ENCODE measurements at places on chromosomes 12 and 14.

DNA sequence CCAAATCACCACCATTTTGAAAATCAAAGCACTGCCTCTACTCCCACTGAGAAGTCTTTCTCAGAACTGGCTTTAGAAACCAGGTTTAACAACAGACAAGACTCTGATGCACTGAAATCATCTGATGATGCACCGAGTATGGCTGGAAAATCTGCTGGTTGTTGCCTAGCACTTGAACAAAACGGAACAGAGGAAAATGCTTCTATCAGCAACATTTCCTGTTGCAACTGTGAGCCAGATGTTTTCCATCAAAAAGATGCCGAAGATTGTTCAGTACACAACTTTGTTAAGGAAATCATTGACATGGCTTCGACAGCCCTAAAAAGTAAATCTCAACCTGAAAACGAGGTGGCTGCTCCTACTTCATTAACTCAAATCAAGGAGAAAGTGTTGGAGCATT lies 115.0 kb upstream of the NPAS3 start:
- H3K36me3 ChIP-seq = no peaks in the 10 kb centered on the region
- no peak overlapping the region for H3K4me3 ChIP-seq
- no peak overlapping the region for H3K27ac ChIP-seq
- peaks cover 46% of the 10 kb centered on the region for H3K4me1 ChIP-seq

DNA sequence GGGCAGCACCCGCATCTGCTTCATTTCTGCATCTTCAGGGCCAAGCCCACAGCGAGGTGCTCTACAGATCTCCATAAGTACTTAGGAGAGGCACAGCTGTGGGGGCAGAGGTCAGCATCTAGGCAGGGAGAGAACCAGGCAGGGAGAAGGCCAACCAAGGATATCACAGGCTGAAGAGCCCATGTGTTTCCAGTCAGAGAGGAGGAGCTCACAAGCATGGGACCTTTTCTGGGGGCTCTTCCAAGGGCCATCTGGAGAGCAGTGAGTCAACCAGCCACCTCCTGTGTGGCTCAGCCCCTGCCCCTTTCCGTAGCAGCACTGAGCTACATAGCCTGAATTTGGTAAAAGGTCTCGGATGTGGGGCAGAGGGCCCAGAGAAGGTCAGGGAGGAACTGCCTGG lies 78.5 kb downstream of the ARL6IP4 start:
- peak; percentile 33 for DNase-seq
- no peaks in the 10 kb centered on the region for H3K27me3 ChIP-seq
- H3K27ac ChIP-seq = no peak overlapping the region
- H3K4me3 ChIP-seq = no peak overlapping the region
- no peaks in the 10 kb centered on the region for H3K36me3 ChIP-seq
- peaks cover 18% of the 10 kb centered on the region for H3K4me1 ChIP-seq

DNA sequence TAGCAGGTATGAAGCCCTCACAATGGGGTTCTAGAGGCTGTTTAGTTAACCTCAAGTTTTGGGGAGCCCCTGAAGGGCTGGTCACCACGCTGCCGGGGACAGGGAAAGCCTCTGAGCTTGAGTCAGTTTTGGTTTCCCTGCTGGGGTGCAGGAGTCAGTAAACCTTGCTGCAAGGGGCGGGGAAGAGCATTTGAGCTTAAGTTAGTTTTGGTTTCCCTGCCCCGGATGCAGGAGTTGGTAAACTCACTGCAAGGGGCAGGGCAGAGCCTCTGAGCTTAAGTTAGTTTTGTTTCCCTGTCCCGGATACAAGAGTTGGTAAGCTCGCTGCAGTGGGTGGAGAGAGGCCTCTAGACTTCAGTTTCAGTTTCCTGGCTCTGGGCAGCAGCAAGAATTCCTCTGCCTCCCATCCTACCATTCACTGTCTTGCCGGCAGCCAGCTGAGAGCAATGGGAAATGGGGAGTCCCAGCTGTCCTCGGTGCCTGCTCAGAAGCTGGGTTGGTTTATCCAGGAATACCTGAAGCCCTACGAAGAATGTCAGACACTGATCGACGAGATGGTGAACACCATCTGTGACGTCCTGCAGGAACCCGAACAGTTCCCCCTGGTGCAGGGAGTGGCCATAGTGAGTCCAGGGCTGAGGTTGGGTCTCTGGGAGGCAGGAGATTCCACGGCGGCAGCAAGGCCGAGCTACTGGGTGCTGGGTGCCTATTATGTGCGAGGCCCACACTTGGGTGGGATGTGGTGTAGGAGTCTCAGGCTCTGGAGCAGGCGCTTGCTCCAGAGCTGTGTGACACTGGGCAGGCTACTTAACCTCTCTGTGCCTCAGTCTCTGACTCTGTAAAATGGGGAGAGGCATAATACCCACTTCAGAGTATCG lies at the start of gene OAS2:
Gene OAS2 (plus strand): TSS at position 357 of the 878 bp plus-strand sequence. CDS start 90 bp downstream, at position 447.
- H3K36me3 ChIP-seq = no peaks in the 10 kb centered on the region
- H3K27ac ChIP-seq = no peak within 1 kb of the TSS
- DNase-seq = no peak
- peaks cover 5% of the 10 kb centered on the region for H3K27me3 ChIP-seq
- no peak within 1 kb of the TSS for H3K4me3 ChIP-seq

GRCh38 chr14:69960296-69960695 lies 81.1 kb downstream of the SMOC1 start:
- H3K27me3 ChIP-seq = peaks cover 4% of the 10 kb centered on the region
- no peaks in the 10 kb centered on the region for H3K36me3 ChIP-seq
- no peaks in the 10 kb centered on the region for H3K4me1 ChIP-seq
- no peak overlapping the region for H3K27ac ChIP-seq
- no peak overlapping the region for H3K4me3 ChIP-seq

DNA sequence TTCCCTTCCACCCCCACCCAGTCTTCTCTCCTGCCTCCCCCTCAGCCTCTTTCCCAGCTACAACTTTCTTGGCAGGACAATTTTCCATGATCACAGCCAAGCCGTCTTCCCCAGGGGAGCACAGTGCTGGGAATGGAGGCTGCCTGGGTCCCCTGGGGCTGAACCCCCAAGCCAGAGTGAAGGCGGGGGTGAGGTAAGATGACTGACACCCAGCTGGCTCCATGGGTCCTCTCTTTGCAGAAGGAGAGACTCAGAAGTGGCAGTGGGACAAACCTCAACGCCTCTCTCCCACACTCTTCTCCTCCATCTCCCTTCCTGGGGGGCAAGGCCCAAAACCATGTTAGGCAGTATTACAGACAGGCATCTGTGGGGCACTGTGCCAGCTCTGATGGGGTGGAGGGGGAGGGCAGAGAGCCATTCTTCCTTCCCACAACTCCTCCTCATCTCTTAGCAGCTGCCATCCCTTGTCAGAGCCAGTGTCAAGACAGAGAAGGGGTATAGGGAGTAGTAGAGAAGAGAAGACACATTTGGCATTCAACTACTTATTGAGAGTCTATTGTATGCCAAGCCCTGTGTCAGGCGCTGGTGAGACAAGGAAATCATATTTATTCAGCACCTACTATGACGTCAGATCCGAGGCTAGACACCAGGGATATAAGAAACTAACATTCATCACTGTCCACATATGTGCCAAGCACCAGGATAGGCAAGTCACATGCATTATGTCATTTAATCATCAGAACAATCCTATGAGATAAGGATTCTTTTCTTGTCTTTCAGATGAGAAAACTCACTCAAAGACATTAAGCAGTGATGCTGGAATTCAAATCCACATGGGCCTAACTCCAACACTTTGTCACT lies 3.6 kb downstream of the ITGA7 start:
- H3K4me1 ChIP-seq = peaks cover 36% of the 10 kb centered on the region
- H3K4me3 ChIP-seq = peak overlapping the region; percentile 34
- peak; percentile 54 for DNase-seq
- H3K27me3 ChIP-seq = peaks cover 12% of the 10 kb centered on the region
- H3K36me3 ChIP-seq = no peaks in the 10 kb centered on the region

DNA sequence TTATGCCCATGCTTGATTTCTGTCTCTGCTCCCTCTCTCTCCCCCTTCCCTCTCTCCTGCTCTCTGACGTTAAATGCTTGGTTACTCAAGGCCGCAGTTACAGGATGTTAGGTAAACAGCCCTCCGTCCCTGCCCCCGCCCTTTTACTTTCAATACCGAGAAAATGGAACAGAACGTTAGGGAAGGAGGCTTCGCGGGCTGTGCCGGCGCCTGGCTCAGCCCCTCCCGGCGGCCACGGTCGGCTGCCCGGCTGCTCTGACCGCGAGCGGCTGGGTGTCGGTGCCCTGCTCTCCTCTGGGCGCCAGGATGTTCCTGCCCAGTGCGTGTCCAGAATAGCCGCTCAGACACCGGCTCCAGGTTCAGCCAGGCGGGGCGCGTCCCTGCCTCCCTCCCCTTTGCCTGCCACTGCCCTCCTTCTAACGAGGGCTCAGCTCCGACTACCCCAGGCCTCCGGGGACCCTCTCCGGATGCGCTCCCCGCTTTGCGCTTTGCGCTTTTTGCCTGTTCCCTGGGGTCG lies 166.1 kb downstream of the ADCK1 start:
- DNase-seq = no peak
- H3K4me1 ChIP-seq = peaks cover 3% of the 10 kb centered on the region
- no peak overlapping the region for H3K27ac ChIP-seq
- peak overlapping the region; percentile 66 for H3K4me3 ChIP-seq

DNA sequence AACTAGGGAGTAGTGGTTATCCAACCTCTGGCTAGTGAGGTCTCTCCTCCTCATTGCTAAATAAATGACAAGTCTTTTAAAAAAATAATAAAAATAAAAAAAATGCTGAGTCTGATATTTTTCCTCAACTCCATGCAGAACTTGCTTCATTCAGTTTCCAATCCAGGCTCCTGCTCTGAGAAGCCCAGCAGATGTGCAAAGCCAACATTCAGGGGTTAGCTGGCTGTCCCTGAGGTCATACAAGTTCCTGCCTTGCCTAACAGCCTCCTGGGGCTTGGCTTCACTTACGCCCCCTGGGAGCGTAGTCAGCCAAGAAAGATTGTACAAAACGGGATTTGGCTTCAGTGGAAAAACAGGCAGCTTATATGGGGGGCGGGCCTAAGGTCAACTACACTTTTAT lies 23.3 kb downstream of the RTRAF start:
- peak overlapping the region; percentile 77 for H3K27ac ChIP-seq
- no peak overlapping the region for H3K4me3 ChIP-seq
- H3K36me3 ChIP-seq = peaks cover 35% of the 10 kb centered on the region
- H3K27me3 ChIP-seq = no peaks in the 10 kb centered on the region

GRCh38 chr12:29676676-29677075 lies 107.1 kb downstream of the TMTC1 start:
- no peaks in the 10 kb centered on the region for H3K36me3 ChIP-seq
- H3K4me3 ChIP-seq = no peak overlapping the region
- H3K27me3 ChIP-seq = no peaks in the 10 kb centered on the region
- DNase-seq = no peak

DNA sequence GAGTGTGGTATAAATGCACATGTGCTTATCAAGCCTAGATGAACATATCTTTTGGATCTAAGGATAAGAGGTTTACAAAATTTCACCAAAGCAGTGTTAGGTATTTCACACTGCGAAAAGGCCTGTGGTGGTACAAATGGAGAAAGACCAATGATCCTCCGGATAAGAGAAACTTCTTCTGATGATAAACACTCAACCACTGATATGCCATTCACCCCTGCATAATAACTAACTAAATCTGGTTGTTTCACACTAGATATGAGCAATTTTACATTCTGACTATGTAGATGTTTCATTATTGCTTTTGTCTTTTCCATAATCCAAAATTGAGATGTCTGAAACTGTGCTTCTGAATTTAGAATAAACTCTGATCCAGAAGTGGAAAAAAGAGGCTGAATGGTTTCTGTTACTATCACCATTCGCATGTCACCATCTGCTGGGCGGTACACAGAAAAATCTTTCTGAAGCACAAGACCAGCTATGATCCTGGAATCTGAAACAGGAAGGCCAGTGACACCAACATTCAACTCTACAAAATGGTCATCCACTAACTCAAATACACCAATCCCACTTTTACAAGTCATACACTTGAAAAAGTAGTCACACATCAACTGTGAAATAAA lies 1.3 kb downstream of the BBS10 start:
- peaks cover 33% of the 10 kb centered on the region for H3K4me1 ChIP-seq
- peak overlapping the region; percentile 91 for H3K27ac ChIP-seq
- peak overlapping the region; percentile 92 for H3K4me3 ChIP-seq
- H3K27me3 ChIP-seq = no peaks in the 10 kb centered on the region

GRCh38 chr14:69877492-69877891 lies 1.7 kb upstream of the SMOC1 start:
- DNase-seq = no peak
- H3K4me3 ChIP-seq = no peak overlapping the region
- peaks cover 45% of the 10 kb centered on the region for H3K27me3 ChIP-seq
- H3K27ac ChIP-seq = no peak overlapping the region
- H3K4me1 ChIP-seq = peaks cover 7% of the 10 kb centered on the region
